ENCODE measurements at places on chromosomes 7 and 10.

DNA sequence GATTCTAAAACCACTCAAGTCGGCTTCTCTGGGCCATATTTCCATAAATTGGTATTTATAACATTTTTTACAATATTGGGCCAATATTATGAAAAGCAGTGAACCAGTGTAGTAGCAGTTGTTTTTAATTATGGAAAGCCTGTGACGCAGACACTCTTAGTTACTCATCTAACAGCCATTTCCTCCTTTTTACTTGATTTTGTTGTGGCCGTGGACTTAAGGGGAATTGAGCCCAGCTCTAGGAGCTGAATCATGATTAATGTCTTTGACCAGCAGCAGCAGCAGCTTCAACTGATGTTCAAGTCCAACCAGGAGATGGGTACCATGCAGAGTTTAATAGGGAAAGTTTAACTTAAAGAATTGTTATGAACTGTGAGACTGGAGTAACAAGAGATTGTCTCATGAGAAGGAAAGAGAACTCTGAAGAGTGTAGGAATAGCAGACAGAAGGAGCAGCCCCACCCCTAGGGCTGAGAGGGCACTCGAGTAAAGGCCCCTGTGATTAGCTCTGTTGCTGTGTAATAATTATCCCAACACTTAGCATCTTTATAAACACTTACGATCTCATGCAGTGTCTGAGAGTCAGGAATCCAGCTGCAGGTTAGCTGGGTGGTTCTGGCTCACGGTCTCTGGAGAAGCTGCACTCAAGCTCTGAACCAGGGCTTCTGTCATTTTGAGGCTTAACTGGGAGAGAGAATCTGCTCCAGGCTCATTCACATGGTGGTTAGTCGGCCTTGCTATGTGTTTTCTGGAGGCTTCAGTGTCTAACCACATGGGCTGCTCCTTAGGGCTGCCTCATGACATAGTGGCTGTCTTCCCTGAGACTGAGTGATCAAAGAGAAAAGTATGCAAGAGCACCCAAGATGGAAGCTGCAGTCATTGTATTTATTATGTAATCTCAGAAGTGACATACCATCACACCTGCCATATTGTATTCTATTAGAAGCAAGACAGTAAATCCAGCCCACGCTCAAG lies 4.6 kb downstream of the LANCL2 start:
- no peak for DNase-seq

DNA sequence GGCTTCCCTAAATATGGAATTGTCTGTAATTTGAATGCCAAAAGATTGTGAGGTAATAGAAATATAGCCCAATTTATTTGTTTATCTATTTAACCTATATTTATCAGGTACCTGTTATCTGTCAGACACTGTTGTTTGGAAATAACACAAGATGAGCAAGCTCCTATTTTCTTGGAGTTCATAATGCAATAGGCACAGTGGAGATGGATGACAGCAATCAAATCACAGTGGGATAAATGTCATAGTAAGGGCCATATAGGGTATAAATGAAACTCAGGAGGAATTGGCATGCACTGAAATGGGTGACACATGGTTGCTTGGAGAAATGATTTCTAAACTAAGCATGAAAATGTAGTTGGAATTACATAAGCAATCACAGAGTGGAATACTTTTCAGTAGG lies 761.8 kb upstream of the MBL2 start:
- DNase-seq: no peak

GRCh38 chr7:74051629-74052410 lies 23.8 kb downstream of the ELN start:
- DNase-seq: no peak

GRCh38 chr10:24215196-24215595 lies 6.3 kb downstream of the KIAA1217 start:
- peak; percentile 54 for DNase-seq

- DNase-seq: no peak
Measured at GRCh38 chr7:38554586-38554985, 76.6 kb downstream of the AMPH start.

GRCh38 chr7:101243646-101244374 lies 1.1 kb downstream of the FIS1 start:
- DNase-seq: no peak

DNA sequence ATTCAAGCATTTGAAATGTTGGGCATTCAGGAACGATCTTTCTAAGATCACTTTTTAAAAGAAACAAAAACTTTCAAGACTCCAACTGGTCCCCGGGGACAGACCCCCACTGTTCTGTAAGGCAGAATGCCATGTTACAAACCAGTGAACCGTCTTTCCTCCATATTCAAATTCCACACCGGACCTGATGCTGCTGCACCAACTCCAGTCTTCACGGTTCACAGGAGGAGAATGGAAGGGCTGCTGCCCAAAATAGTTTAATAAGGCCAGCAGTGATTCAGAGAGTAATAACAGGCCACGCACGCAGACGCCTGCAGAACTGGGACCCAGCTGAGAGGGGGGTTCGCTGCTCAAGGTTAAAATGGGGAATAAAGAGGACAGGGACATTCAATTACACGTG lies 47.2 kb downstream of the OSBPL3 start:
- DNase-seq: no peak

GRCh38 chr10:5774987-5775620 lies 38.1 kb downstream of the GDI2 start:
- DNase-seq: no peak

- DNase-seq: no peak
Measured at GRCh38 chr7:32489788-32490126, 423 bp downstream of the LSM5 start.

DNA sequence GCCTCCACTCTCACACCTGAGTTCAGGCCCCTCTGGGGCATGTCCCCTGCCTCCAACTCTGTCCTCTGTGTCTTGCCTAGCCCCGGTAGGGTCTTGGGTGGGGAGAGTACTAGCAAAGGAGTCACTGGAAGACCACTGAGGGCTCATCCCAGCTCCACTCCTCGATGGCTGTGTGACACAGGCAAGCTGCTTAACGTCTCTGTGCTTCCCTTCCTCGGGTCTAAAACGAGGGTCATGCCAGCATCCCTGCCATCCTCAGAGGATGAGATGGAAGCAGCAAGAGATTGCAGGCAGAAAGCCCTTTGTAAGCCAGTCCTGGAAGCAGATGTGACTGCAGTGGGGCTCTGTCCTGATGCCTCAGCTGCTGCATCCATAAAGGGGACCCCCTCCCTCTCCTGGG lies 15.2 kb upstream of the C10orf105 start:
- DNase-seq: no peak

DNA sequence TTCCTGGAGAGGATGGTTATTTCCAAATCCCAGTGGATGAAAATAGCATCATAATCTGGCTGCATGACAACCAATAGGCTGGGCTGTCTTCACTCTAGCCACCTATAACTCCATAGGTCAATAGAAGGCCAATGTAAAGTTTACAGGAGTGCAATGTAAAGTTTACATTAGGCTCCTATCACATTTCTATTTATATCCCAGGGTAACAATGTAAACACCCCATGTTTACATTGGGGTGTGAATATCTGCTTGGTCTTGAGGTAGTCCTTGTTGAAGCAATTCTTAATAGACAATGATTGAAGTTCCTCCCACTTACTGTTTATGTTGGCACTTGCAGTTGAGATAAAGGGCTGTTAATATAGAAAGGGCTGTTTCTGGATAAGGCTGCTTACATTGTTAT lies 21.5 kb downstream of the CH25H start:
- DNase-seq: no peak

DNA sequence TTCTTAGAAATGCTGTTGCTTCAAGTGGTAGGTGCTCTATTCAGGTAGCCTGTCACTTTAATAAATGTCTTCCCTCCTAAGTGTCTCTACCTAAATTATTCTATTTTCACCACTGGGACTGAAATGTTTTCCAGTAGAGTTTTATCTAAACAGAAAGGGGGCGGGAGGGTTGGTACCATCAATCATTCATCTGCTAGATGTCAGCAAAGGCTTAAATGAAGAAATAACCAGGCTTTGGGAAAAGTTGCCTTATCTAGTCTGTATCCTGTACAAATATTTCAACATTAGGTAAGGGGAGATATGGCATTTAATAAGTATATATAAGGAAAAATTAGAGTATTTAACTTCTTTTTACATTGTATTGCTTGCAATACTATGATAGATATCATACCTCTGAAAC lies 51.8 kb downstream of the VTI1A start:
- no peak for DNase-seq

GRCh38 chr7:106346167-106346677 lies 61.4 kb upstream of the NAMPT start:
- DNase-seq: no peak

DNA sequence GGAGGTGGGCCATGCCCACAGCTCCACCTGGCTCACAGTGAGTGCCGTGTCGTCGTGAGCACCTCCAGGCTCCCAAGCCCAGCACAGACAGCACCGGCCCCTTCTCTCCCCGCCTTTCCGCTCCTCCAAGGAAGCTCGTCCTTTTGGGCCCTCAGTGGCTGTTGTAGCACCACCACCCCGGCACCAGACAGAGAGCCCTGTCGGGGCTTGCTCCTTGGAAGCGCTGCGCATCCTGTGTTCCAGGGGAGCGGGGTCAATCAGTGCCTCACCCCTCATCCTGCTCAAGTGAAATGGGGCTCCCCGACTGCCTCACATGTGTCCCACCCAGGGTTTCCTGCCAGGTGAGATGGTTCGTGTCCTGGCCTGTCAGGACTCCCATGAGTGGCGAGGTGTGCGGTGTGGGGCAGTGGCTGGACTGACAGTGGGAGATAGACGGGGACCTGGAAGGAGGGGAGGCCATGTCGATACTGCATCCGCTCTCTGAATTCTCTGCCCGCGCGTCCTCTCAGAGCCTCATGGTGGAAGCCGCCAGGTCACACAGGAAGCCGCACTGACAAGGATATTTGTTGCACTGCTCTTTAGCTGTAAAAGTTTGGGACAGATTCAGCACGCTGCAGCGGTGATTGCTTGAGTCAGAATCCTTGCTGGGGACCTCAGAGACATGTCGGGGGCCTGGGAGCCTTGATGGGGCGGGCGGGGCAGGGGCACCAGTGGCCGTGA lies 107.1 kb downstream of the INPP5A start:
- DNase-seq: no peak

DNA sequence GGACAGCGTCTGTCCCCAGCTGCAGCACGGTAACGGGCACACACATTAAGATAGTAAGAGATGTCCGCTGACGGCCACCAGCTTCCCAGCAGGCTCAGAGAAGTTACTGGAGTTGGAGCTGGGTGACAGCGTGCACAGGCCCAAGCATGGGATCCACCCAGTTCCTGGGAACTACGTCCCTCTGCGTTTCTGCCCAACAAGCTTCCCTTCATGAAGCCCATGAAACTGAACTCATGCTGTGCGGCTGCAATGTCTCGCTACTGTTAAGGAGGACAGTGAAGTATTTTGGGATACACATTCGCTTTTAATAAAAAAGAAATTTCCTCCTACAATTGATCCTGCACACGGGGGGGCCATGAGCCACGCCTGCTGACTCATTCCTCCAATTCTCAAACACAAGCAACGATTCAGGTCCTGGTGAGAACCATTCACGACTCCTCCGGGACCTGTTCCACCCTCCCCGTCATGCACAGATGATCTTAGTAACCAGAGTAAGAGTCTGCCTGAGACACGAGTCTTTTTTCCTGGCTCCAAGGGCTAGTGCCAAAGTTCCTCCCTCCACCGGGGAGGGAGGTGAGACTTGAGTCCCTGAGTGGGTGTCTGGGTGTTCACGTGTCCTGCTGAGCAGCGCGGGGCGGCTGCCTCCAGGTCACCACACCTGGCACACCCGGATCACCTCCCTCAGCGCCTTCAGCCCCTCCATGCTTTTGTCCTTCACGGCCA lies 2.6 kb downstream of the PSMG3 start:
- DNase-seq: no peak

DNA sequence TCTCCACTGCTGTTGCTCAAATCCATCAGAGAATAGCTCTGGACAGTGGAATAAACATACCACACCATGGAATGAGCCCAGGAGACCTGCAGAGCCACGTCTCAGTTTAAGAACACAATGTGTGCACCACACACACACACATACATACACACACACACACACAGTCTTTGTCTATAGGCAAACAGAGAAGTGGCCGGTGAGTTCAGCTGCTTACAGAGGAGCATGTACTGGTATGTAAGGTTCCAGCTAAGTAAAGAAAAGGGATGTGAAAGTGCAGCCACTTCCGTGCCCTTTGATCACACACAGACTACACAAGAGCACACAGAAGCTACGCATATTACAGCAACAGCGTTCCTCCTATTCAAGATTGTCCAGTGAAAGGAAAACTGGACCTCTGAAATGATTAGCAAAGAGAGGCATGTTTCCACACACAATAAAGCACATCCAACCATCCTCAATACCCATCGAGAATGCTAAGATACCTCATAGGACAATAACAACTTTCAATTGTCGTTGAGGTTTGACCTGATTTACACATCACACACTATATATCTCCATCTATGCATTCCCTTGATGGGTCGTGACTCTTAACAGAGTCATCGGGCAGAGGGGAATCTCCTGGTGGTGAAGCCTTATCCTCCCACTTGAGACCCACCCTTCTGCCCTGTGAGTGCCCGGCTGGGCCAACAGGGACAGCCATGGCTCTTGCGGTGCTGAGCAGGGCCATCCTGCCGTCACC lies 23.6 kb downstream of the SLC35B4 start:
- no peak for DNase-seq

DNA sequence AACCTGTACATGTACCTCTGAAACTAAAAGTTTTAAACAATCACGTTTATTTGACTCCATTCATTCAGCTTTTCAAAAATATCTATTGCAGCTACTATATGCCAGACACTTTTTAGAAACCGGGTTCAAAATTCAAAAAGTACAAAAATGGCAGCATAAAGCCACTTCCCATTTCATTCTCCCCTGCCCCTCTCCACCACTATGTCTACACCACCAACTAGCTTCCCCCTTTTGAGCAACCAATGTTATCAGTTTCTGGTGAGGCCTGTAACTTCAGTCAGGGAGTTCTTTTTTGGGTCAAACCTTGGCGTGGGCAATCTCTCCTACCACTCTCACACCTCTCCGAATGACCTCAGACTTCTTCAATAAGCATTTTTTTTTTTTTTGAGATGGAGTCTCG lies 11.5 kb upstream of the HHEX start:
- DNase-seq: no peak

DNA sequence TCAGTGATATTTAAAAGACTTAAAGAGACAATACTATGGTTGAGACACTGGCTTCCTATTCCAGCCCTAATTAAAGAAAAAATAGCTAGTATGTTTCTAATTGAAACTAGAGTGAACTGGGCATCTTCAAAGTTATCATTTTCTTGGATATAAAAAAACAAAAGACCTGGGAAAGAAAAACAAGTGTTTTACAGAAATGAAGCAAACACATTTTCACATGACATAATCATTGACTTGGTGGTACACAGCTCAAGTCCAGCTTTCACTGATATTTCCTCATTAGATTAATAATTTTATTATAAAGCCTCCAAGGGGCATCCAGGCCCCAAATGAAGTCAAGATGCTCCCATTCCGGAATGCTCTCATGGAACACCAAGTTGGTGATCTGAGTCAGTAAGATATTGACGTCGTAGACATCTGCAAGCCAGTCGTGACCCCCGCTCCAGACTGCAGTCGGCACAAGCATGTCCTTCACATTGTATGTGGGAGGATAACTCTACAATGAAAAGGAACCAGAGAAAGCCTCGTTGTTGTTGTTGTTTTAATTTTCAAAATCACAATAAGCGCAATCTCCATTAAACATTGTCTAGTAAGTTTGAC lies 7.5 kb upstream of the CH25H start:
- no peak for DNase-seq
